Immature natural killer cell (primary cell): ENCODE measurements at places on chromosomes 1 and 21.

DNA sequence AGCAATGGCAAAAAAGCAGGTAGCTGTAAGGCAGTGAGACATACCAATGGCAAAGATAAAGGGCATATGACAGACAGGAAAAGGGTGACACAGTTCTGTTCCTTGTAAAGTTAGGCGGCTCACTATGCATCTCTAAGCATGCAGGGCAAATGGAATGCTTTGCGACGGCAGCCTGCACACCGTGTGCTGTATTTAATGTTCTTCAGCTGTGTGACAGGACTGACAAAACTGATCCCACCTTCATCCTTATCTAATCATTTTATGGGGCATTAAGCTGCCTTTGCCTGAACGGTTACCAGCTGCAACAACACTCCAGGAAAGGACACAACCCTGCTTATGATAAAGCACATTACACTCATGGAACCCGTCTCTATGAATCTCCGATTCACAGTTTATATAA is 80.5 kb upstream of the VAV3 start:
- peaks cover 4% of the 10 kb centered on the region for H3K27me3 ChIP-seq
- no peak for DNase-seq
- H3K27ac ChIP-seq, result no peak overlapping the region

GRCh38 chr21:16676391-16676790 is 836.5 kb upstream of the CXADR start:
- H3K27ac ChIP-seq, result no peak overlapping the region
- H3K4me1 ChIP-seq, result no peaks in the 10 kb centered on the region
- H3K4me3 ChIP-seq, result no peak overlapping the region
- H3K36me3 ChIP-seq, result peaks cover 2% of the 10 kb centered on the region
- no peaks in the 10 kb centered on the region for H3K27me3 ChIP-seq
- DNase-seq, result no peak

GRCh38 chr21:28640326-28640725 is 352.4 kb downstream of the LTN1 start:
- peaks cover 14% of the 10 kb centered on the region for H3K36me3 ChIP-seq
- no peak overlapping the region for H3K27ac ChIP-seq
- no peak for DNase-seq
- H3K4me3 ChIP-seq, result no peak overlapping the region

- H3K27me3 ChIP-seq, result no peaks in the 10 kb centered on the region
- H3K27ac ChIP-seq, result no peak overlapping the region
- no peaks in the 10 kb centered on the region for H3K36me3 ChIP-seq
- DNase-seq, result no peak
- H3K4me1 ChIP-seq, result no peaks in the 10 kb centered on the region
- no peak overlapping the region for H3K4me3 ChIP-seq
These were observed 21.9 kb downstream of the DIRAS3 start for GRCh38 chr1:68028566-68028965.

- H3K4me1 ChIP-seq, result no peaks in the 10 kb centered on the region
- H3K27me3 ChIP-seq, result peaks cover 7% of the 10 kb centered on the region
- no peak overlapping the region for H3K27ac ChIP-seq
- no peak for DNase-seq
These were observed 412.2 kb downstream of the MATN1 start for GRCh38 chr1:30310966-30311742.

- no peak overlapping the region for H3K4me3 ChIP-seq
- no peak for DNase-seq
- no peaks in the 10 kb centered on the region for H3K36me3 ChIP-seq
- H3K27ac ChIP-seq, result no peak overlapping the region
These were observed 23.8 kb upstream of the SLC22A15 start for GRCh38 chr1:115952547-115952946.

- H3K27me3 ChIP-seq, result no peaks in the 10 kb centered on the region
- no peak overlapping the region for H3K4me3 ChIP-seq
- H3K4me1 ChIP-seq, result no peaks in the 10 kb centered on the region
- no peak for DNase-seq
- H3K27ac ChIP-seq, result no peak overlapping the region
These were observed 577.2 kb upstream of the ZRANB2 start for GRCh38 chr1:71657891-71658679.

GRCh38 chr21:25370311-25370744 is 237.0 kb downstream of the MRPL39 start:
- DNase-seq, result no peak
- no peak overlapping the region for H3K27ac ChIP-seq
- H3K36me3 ChIP-seq, result no peaks in the 10 kb centered on the region
- no peaks in the 10 kb centered on the region for H3K4me1 ChIP-seq

DNA sequence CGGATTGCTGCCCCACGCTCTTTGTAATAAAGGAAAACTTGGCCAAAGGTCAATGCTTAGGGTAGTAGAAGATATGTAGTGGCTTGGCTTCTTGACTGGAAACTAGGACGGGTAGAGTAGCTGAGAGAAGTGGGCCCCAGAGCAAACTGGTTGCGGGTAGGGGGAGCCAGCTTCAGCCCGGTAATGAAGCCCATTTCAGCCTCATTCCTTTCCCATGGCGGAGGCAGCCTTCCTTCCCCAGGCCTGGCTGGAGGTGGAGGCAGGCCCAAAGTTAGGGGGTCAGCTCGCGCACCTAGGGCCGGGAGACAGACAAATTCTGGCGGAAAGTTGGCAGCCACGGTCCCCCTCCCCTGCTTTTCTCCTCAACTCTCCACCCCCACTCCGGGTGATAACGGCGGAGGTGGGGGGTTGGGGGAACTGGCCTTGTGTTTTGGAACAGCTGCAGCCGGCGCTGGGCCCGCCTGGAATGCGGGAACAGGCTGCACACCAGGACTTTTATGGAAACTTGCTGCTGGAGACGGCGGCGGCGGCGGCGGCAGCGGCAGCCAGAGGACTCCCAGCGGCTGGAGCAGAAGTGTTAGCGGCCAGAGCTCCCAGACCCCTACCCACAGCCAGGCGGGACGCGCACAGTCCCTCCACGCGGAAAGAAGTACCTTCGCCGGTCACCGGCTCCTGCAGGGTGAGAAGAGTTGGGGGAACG is at the start of gene NEXN:
TSS of gene NEXN (plus strand) at position 544 of the 700 bp plus-strand sequence. CDS start 27,483 bp downstream, outside the sequence.
- no peaks in the 10 kb centered on the region for H3K27me3 ChIP-seq
- no peak within 1 kb of the TSS for H3K27ac ChIP-seq
- peak; percentile 2 for DNase-seq
- peak within 1 kb of the TSS; percentile 75 for H3K4me3 ChIP-seq
- peaks cover 14% of the 10 kb centered on the region for H3K4me1 ChIP-seq

GRCh38 chr1:206023695-206024094 is at the start of gene CTSE:
CTSE (minus strand) TSS chr1:206023895; CDS start chr1:206023791, 104 bp downstream.
- H3K27me3 ChIP-seq, result peaks cover 3% of the 10 kb centered on the region
- no peak within 1 kb of the TSS for H3K27ac ChIP-seq
- H3K4me3 ChIP-seq, result no peak within 1 kb of the TSS
- no peaks in the 10 kb centered on the region for H3K4me1 ChIP-seq

GRCh38 chr1:162069334-162070093 is at the start of gene NOS1AP:
NOS1AP (plus strand) TSS chr1:162069691; CDS start chr1:162070178, 487 bp downstream.
- peaks cover 9% of the 10 kb centered on the region for H3K27me3 ChIP-seq
- H3K27ac ChIP-seq, result no peak within 1 kb of the TSS
- peak; percentile 69 for DNase-seq
- H3K4me3 ChIP-seq, result peak within 1 kb of the TSS; percentile 81

GRCh38 chr1:30241681-30242080 is 481.7 kb downstream of the MATN1 start:
- DNase-seq, result no peak
- no peaks in the 10 kb centered on the region for H3K36me3 ChIP-seq
- peaks cover 4% of the 10 kb centered on the region for H3K27me3 ChIP-seq

DNA sequence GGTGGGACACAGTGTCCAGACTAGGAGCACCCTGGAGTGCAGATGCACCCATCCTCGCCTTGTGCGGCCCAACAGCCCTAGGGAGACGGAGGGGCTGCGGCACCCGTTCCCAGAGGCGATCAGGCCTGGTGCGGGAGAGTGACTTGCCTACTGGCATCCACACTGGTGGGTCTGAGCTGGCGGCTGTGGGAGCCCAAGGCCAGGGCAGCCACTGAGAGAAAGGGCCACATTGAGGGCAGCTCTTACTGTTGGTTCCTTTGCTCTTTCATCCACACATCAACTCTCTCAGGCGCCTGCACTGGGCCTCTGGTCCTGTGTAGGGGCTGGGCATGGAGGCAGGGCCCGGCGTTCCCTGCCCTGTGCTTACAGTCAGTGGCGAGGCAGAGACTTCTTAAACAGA is 8.6 kb downstream of the PODN start:
- no peak overlapping the region for H3K4me3 ChIP-seq
- peaks cover 6% of the 10 kb centered on the region for H3K4me1 ChIP-seq
- H3K36me3 ChIP-seq, result no peaks in the 10 kb centered on the region

DNA sequence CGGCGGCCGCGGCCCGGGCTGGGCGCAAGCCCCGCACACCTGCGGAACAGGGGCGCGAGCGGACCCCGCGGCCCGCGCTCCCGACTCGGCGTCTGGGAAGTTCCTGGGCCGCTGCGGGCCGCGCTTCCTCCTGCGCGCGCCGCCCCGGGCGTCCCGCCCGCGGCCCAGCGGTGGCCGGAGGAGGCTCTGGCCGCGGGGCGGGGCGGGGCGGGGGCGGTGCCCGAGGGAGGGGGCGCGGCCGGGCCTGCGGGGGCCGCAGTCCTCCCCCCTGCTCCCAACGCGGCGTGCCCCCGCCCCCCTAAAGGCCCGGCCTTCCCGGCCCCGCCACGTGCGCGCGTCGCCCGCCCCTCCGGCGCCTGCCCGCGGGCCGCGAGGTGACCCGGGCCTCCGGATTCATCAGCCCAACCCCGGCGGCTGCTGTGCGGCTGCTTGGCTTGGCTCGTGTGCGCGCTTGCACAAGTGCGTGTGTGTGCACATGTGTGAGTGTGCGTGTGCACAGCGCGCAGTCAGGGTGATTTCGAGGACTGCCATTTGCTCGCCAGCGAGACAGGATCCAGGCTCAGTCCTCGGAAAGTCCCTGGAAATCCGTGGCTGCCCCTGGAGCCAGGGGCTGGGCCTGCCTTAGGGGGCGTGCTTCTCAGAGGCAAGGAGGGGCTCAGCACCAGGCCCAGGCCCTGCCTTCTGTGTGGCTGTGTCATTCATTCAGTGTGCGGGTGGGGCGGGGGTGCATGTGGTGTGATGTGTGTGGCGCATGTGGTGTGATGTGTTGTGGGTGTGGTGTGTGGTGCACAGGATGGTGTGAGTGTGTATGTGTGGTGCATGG is at the start of gene C2CD2:
TSS of gene C2CD2 (minus strand) at position 188 of the 823 bp plus-strand sequence. CDS start 370 bp downstream, outside the sequence.
- peak; percentile 11 for DNase-seq
- no peaks in the 10 kb centered on the region for H3K36me3 ChIP-seq
- H3K27ac ChIP-seq, result peak within 1 kb of the TSS; percentile 21
- H3K4me3 ChIP-seq, result peak within 1 kb of the TSS; percentile 74
- peaks cover 5% of the 10 kb centered on the region for H3K27me3 ChIP-seq

- H3K4me3 ChIP-seq, result no peak overlapping the region
- no peak overlapping the region for H3K27ac ChIP-seq
- no peaks in the 10 kb centered on the region for H3K27me3 ChIP-seq
- H3K36me3 ChIP-seq, result no peaks in the 10 kb centered on the region
- no peak for DNase-seq
These were observed 455.5 kb downstream of the TTLL7 start for GRCh38 chr1:83543222-83543973.

DNA sequence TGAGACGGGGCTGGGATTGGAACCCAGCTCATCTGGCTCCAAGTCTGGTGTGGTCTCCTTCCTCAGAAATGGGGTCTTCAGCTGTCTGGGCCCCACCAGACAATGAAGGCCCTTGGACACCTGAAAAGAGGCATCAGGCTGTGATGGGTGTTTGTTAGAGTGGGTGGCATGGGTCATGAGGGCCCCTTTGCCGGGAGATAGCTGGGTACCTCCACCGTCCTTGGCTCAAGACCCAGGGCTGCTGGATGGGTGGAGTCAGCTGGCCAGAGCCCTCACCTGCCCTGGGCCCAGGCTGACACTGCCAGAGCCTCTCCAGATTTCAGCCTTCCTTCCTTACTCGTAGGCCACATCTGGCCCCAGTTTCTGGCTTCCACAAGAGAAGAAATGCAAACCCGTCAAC is 13.4 kb upstream of the TTC22 start:
- H3K27ac ChIP-seq, result peak overlapping the region; percentile 28
- DNase-seq, result no peak
- H3K27me3 ChIP-seq, result peaks cover 8% of the 10 kb centered on the region
- no peak overlapping the region for H3K4me3 ChIP-seq
- H3K4me1 ChIP-seq, result peaks cover 52% of the 10 kb centered on the region

GRCh38 chr1:168947041-168947440 is 159.4 kb upstream of the ATP1B1 start:
- H3K27ac ChIP-seq, result no peak overlapping the region
- H3K27me3 ChIP-seq, result no peaks in the 10 kb centered on the region
- H3K36me3 ChIP-seq, result no peaks in the 10 kb centered on the region
- no peak overlapping the region for H3K4me3 ChIP-seq
- no peaks in the 10 kb centered on the region for H3K4me1 ChIP-seq
- DNase-seq, result no peak

GRCh38 chr1:202085682-202086373 is 36.9 kb upstream of the GPR37L1 start:
- peaks cover 3% of the 10 kb centered on the region for H3K27me3 ChIP-seq
- no peaks in the 10 kb centered on the region for H3K4me1 ChIP-seq
- H3K27ac ChIP-seq, result no peak overlapping the region
- H3K36me3 ChIP-seq, result no peaks in the 10 kb centered on the region
- DNase-seq, result no peak
- no peak overlapping the region for H3K4me3 ChIP-seq

DNA sequence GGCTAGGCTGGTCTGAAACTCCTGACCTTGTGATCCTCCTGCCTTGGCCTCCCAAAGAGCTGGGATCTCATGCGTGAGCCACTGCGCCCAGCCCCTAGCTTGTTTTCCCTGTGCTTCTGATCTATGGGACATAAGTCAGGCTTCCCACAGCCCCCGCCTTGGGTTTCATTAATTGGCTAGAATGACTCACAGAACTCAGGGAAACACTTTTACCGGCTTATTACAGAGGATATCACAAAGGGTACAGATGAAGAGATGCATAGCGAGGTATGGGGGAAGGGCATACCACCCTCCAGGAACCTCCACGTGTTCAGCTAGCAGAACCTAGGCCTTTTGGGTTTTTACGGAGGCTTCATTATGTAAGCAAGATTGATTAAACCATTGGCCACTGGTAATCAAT is 1.5 kb upstream of the MAP1LC3C start:
- no peaks in the 10 kb centered on the region for H3K36me3 ChIP-seq
- H3K27me3 ChIP-seq, result no peaks in the 10 kb centered on the region
- H3K4me1 ChIP-seq, result peaks cover 7% of the 10 kb centered on the region
- no peak overlapping the region for H3K27ac ChIP-seq
